Activated T-helper 1 cell treated with anti-CD3 and anti-CD28 coated beads, Interleukin-2, amount 50 U/mL, for 16 hours (primary cell): ENCODE measurements at places on chromosomes 3 and 15.

- no peak for DNase-seq
These were observed 15.6 kb upstream of the CTXND1 start for GRCh38 chr15:80267658-80268057.

DNA sequence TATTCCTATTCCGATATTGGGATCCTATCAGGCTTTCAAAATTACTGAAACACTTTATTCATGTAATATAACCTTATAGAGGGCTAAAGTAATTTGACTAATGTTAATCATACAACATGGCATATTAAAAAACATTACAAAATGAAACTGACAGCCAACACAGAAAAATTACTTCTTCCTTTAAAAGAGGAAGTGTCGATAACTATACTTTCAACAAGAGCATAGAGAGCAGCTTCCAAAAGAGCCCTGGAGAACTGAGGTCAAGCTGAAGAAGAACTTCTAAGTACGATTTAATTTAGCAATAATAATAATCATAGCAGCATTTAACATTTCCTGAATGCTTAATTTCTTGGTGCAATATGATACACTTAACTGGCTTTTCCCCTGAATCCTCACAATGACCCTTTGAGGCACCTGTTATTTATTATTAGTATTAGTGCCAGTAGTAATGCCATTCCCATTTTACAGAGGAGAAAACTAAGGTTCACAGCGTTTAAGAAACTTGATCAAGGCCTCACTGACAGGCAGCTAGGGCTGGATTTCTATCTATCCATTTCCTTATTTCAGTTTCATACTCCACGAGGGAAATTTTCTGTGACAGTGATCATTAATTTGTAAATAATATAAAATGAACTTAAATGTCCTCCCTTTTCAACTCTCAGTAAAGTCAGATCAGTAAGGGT lies 181.6 kb downstream of the CFAP20DC start:
- no peak for DNase-seq

- no peak for DNase-seq
These were observed 237.4 kb downstream of the MFSD1 start for GRCh38 chr3:159039286-159039685.

GRCh38 chr3:173398111-173398479 lies 551 bp downstream of the NLGN1 start:
- DNase-seq = no peak

DNA sequence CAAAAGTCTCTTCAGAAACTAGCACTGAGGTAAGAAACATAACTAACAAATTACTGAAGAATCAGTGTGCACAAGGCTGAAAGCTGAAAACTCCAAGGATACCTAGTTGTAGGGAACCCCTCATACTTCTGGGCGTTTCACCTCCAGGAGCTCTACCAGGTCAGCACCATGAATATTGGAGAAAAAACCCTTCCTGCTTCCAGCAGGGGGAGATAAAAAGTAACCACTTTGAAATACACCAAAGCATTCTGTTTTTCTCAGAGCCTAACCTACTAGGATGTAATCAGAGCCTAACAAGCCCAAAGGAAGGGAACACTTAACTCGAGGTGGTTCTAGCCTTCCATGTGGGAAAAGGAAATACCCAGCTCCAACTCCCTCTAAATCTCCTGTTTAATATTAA lies 175.8 kb upstream of the MME start:
- DNase-seq = no peak

GRCh38 chr3:99910752-99911290 lies 93.2 kb downstream of the CMSS1 start:
- no peak for DNase-seq

GRCh38 chr15:92817339-92817886 lies 82.7 kb upstream of the CHD2 start:
- no peak for DNase-seq

DNA sequence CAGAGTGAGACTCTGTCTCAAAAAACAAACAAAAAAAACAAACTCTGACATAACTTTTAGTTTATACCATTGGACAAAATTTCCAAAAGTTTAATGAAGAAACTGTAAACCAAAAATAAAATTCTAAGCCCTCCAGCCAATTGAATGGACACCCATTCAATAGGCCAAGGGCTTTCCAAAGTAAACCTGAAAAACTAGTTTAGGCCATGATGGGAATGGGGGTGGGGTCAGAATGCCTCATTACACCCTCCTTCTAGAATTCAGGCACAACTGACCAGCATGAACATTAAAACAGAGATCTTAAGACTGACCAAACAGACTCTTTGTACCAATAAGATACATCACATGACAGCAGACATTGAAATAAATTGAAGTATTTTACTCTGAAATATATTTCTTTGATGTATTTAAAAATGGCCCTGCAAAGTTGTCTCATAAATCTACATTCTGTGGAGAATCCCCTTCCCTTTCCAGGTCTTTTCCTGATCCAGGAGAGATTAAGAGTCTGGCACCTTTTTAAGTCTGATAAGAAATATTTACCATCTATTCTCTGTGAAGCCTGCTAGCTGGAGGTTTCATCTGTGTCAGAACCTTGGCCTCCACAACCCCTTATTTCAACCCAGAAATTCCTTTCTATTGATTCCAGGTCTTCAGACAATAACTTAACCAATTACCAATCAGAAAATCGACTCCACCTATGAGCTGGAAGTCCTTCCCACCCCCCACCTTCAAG lies 15.7 kb downstream of the THOC7 start:
- DNase-seq = no peak

- no peak for DNase-seq
These were observed 212.2 kb upstream of the LINGO1 start for GRCh38 chr15:77844798-77845446.

- no peak for DNase-seq
These were observed 160.5 kb upstream of the CCDC54 start for GRCh38 chr3:107216711-107217110.

DNA sequence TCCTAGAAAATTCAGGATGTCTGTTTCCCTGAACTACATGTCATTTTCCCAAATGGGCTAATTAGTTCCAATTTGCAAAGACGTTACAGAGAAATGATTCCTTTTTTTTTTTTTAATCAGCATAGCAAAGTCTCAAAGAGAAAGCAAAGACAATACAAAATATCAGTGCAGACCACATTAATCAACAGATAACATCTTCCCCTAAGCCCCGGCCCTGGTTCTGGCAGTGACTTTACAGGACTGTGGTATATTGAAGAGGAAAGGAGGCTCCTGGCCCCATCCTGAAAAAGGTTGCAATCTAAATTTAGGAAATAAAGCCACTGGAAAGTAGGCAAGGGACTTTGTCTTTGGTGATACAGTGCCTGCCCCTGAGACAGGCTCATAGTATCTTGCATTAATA lies 836.5 kb downstream of the NTRK3 start:
- no peak for DNase-seq

DNA sequence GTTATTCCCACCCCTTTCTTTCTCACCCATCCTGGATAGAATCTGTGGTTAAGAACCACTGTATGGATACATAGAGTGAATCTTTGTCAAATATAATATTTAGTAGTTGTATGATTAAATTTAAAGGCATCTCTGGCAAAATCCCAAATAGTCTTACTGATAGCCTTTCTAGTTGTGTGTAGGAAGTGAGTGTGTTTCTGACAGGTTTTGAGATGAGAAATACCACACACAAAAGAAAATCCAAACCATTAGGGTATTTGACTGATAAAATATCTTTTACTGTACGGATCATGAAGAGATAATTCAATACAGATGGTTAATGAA lies 44.7 kb upstream of the PLCL2 start:
- no peak for DNase-seq

GRCh38 chr3:69305011-69305410 lies 80.9 kb downstream of the FRMD4B start:
- no peak for DNase-seq

DNA sequence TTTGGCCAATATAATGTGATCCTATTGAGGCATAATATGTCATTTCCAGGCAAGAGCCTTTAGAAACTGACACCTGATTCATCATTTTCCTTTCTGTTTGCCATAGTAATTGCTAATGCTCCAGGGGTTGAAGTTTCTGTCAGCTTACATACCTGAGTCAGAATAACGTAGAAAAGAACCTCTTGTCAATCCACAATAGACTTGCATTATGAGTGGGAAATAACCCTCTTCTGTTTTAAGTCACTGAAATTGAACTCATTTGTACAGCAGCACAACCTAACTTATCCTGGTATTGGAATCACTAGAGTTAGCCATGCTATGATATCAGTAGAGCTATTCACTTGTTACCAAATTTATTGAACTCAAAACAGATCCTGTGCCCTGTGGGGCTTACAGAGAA lies 101.7 kb upstream of the TP63 start:
- DNase-seq = no peak

- DNase-seq = no peak
These were observed 32.1 kb downstream of the TLNRD1 start for GRCh38 chr15:81032818-81033217.

- no peak for DNase-seq
These were observed 8.0 kb upstream of the LRTM1 start for GRCh38 chr3:54935869-54936268.

DNA sequence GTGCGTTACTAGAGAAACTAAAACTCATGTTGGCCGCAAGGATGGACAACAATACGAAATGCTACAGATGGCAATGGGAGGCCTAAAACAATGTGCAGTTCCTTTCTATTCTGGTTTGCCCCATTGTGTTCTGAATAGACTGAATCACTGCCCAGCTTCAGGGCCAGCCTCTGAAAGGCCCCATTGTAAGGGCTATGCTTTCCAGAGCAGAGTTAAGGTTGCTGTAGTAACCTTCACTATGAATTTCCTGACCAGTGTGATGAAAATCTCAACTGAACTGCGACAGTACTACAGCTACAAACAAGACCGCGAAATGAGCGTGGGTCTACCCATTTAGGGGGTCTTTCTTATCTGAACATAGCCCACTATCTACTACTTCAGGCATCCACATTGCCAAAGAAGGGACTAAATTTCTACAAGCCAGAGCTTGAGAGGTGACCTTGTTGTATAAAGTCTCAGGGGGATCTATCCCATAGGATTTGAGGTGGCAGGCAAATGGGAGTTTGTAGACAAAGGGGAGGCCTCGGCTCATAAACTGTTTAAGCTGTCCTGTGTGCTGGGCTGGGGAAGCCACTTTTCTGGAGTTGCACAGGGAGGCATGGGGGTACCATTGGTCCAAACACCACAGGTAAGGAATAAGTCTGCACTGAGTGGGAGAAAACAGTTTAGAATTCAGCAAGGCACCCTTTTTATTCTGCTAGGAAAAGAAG lies 80.1 kb downstream of the MYO1E start:
- no peak for DNase-seq

DNA sequence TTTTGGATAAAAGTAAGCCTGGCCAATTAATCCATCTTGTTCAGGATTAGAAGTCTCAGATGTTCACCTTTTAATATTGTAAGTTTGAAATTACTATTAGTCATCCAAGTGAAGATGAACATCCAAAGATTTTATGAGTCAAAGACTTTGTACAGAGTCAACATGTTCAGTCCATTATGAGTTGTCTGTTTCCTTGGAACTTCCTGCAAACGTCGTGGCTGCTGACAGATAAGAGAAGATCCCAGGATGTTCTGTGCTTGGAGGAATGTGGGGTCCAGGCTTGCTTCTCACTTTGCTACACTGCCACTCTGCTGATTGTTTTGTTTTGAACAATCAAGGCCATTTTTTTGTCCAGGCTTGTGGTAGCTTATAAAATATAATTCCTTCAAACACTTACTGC lies 74.3 kb upstream of the SLCO2A1 start:
- no peak for DNase-seq

DNA sequence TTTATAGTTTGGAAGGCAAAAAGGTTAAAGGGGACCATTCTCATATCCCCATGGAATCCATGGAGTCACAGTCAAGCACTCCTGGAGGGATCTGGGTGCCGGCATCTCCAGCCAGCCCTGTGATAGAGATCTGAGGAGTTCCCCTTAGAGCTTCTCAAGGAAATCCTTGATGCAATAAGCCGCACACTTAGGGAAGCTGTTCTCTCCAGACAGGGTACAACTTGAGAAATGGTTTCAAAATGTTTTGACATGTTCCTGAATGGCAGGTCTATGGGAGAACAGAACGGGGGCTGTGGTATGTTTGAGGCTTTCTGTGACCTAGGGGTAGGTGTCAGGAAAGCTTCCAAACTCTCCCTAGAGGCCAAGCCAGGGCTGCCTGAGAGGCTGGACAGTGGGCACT lies 292.9 kb downstream of the TLE3 start:
- no peak for DNase-seq

DNA sequence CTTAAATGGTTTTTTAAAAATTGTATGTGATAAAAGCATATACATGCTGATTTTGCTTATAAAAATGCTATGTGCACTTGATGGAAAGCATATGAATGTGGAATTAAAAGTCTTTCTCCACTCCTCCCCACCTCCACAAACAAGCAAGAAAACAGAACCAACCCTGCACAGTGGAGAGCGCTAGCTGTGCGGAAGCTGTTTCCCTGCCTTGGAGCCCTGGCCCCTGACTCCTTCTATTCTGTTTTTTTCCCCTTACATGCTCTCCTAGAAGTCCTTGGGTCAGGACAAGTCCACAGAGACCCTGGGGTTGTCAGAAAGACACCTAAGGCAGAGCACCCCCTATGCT lies 64.2 kb downstream of the BOC start:
- DNase-seq = no peak

GRCh38 chr3:32998631-32999451 lies 47.4 kb downstream of the CCR4 start:
- no peak for DNase-seq

GRCh38 chr3:161043336-161044035 lies 61.7 kb downstream of the B3GALNT1 start:
- no peak for DNase-seq

DNA sequence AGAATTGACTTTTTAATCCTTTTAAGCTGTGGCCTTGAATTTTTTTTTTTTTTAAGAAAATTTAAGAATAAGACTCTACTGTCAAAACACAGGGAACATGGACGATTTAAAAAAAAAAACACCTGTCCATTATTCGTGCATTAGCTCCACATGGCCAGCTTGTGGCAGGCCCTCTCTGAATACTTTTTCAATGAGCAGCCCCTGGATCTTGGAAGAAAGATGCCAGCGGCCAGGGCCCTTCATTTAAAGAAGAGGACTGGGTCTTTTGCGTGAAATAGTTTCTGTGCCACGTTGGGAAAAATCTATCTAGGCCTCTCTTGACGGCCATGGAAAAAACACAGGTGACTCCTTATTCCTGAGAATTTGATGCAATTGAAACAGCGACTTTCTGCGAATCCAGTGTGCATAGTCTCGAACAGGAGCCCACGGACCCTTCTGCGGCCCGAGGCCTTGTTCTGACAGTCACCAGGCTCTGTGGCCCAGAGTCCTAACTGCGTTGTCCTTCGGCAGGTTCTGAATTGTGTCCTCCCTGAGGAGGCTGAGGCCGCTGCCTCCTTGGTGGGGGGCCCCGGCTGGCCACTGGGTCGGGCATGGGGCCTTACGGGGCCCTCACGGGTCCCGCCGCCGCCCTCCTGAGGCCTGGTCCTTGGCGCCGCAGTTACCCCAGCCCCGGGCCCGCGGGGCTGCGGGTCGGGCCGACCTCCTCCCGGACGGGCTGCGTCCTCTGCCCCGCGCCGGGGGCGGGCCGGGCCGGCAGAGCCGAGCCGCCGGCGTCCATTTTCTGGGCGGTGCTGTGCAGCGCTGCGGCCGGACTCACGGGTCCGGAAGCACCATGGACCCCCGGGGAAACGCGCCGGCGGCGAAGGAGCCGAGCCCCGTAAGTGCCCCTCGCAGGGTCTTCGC lies 33.5 kb downstream of the ZBTB38 start:
- no peak for DNase-seq
